ENCODE measurements at places on chromosomes 5 and 9.
A peak's percentile ranks its signal among the peaks of the same experiment; 100 is the strongest.

GRCh38 chr5:135371622-135372232 lies 27.3 kb downstream of the MACROH2A1 start:
- DNase-seq, result no peak

DNA sequence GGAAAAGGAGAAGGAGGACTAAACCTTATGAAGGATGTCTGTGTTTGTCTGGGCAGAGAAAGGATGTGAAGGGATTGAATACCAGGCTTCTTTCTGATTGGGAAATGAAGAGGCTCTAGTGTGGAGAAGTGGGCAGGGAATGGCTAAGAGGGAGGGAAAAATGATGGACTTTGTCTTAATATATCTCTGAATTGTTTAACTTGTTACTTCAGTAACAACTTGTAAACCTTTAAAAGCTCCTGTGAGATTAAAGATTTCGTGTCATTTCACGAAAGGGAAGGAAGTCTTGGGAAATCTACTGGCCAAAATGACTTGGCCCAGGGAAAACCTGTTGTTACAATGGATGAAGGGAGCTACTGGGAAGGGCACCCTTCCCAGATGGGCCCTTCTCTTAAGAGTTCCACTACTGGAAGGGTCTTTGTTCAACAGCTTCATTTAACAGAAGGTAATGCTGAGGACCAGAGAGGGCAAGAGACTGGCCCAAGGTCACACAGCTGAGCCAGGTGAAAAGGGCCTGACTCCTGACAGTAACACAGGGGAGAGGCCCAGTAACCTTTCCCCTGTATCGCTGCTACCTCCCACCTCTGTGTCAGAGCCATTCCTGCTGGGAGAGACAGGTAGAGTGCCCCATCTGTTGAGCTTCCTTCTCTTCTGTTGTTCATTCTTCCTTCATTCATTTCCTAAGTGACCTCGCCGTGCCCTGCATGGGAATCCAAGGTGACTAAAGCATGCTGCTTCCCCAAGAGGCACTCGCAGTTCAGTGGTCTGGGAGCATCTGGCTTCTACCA lies 5.1 kb upstream of the TCOF1 start:
- DNase-seq, result no peak

DNA sequence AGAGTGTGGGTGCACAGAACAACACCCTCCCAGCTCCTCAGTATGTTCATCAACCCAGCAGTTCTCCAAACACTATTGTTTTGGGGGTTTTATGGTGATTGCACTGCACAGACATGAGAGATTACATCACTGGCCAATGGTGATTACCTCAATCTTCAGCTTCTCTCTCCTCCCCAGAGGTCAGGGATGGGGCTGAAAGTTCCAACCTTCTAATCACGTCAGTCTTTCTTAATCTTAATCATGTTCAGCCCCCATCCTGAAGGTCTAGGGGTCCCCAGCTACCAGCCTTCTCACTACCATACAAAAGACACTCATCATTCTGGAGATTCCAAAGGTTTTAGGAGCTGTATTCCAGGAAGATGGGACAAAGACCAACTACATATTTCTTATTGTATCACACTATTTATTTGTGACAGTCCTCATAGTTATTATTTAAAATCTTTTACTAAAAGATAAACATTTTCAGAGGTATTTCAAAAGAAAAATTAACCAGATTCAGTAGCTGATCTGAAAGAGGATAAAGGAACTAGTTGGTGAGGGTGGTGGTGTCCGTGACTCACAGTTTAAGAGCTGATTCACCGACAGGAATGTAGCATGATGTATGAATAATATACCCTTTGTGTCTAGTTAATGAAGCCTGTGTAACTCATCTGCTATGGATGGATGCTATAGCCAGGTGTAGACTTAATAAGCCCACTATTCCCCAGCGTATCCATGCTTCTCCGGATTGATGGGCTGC lies 35.6 kb downstream of the RASEF start:
- DNase-seq, result no peak

DNA sequence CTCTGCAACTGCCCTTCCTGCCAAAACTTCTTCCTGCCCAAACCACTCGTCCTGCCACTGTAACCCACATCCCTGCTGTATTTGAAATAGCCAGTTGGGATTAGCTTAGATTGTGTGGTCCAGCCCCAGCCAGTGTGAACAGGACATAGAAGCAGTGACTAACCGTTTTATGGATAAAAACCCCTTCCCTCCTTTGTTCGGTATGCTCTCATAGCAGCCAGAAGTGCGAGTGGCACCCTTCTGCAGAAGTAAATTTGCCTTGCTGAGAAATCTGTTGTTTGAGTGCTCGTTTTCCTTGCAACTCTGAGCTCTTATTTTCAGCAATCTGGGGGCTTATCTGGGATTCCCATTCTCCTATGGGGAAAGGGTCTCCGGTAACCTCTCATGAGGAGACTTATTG lies 470.0 kb downstream of the PRDM9 start:
- no peak for DNase-seq

DNA sequence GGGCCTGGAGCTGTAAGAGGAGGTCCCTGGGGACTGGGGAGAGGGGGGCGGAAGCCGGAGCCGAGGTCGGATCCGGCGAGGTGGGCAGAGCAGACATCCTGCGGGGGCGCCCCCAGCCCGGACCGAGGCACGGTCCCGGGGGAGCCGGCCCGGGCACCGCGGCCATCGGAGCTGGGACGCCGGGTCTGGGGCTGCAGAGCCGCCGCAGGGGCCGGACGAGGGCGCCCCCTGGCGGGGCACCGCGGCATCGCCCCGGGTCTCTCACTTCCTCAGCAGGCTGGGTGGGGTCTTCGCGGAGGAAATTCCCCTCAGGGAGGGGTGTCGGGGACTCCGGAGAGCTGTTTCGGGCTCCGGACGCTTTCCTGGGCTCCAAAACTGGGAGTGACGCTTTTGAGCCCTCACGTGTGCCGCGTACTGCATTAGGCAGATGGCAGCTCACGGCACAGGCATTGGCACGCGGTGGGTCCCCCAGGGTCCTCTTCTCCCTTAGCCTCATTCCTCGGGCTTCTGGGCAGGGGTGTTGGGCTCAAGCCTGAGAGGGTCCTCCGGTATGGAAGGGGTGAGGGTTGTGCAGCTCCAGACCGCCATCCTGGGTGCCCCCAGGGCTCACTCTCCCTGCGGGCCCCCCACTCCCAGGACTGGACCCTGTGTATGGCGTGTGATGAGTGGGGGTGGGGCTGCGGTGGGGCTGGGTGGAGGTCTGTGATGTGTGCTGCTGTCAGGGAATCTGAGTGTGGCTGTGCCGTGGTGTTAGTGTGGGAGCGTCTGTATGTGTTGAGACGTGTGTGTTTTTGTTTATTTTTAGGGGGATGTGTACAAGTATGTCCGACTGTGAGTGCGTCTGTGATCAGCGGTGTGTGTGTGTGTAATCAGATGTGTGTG lies 29.6 kb downstream of the LHX2 start:
- peak; percentile 50 for DNase-seq

DNA sequence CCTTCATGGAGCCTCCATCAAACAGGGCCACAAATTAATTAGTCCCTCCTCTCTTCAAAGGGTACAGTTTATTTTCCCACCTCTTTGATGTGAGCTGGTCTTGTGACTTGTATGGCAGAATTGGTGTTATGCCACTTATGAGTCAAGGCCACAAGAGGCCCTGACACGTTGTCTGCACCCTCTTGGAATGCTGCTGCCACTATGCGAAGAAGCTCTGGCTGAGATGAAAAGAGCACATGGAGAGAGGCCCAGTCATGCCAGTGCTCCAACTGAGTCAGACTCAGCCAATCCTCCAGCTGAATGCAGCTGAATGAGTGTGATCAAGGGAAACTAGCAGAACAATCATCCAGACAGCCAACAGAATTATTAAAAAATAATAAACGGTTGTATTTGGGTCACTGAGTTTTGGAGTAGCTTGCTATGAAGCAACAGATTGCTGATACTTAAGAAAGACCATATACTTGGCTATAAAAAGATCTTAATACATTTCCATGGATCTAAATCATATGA lies 128.3 kb downstream of the MARCHF11 start:
- no peak for DNase-seq

- DNase-seq, result no peak
Observed at GRCh38 chr9:133035669-133036068, 4.9 kb downstream of the GTF3C5 start.

GRCh38 chr5:3195994-3196393 lies 399.6 kb upstream of the IRX1 start:
- DNase-seq, result no peak

DNA sequence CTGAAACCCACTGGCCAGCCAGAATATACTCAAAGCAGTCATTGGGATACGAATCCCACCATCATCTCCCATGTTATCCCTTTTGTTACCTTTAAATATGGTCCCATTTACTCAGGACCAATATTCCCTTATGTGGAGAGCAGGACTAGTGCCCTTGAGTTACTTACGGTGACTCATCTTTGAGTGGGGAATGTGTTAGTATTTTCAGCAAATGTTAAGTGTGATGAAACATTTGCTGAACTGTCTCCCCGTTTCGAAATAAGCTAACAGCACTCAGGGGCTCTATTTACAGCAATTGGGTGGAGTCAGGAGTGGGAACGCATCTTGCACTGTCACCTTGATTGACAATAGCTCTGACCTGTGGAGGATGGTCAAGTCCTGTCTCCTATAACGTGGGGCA lies 67.4 kb downstream of the CTSL start:
- DNase-seq, result no peak

DNA sequence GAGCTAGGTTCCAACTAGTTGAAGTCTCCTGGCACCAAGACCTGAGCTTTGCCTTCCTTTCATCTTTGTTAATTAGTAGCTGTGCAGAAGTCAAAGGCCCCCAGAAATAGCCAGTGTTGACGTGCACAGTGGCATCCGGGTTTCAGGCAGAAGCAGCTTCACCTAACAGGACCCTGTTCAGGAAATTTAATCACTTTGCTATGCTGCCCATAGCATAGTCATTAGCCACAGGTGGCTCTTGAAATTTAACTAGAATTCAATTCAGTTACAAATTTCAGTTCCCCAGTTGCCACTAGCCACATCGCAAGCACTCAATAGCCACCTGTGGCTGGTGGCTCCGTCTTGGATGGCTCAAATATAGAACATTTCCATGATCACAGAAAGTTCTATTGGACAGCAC lies 179.1 kb downstream of the GOLPH3 start:
- no peak for DNase-seq

DNA sequence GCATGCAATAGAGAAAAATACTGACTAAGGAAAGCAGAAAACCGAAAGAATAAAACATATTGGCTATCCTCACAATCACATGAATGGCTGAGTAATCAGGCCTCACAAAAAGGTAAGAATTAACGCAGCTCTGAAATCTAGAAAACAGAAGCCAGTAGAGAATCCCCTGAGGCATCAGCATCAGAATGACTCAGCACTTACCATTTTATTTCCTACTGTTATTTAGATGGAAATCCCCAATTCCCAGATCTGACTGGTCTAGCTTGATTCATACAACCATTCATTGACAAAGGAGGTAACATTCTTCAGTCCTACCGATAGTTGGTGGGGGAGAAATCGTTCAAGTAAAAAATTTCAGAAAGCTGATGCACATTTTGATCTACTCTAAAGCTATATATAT lies 1408.4 kb upstream of the WWC1 start:
- DNase-seq, result no peak

- DNase-seq, result no peak
Observed at GRCh38 chr9:83061036-83061435, 1.9 kb downstream of the RASEF start.

- no peak for DNase-seq
Observed at GRCh38 chr9:115005322-115005721, 74.9 kb upstream of the TNFSF8 start.

GRCh38 chr5:110815916-110816605 lies 77.3 kb downstream of the SLC25A46 start:
- DNase-seq, result no peak

DNA sequence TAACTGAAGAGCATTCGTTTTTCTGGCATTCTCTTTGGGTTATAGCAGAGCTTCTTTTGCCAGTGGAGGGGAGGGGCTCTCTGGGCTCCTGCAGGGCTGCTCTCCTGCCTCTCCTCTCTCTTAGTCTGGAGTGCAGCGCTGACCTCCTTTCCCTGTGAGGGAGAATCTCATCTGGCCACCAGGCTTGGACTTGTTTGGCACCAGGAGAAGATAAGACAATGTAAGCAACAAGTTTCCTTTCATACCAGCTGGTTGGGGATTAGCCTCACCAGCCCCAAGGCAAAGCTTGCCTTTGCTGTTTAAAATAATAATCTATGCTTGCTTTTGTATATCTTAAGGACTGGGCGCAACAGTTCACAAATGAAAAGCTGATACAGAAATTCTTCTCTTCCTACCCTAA lies 196.4 kb downstream of the TLE4 start:
- no peak for DNase-seq

DNA sequence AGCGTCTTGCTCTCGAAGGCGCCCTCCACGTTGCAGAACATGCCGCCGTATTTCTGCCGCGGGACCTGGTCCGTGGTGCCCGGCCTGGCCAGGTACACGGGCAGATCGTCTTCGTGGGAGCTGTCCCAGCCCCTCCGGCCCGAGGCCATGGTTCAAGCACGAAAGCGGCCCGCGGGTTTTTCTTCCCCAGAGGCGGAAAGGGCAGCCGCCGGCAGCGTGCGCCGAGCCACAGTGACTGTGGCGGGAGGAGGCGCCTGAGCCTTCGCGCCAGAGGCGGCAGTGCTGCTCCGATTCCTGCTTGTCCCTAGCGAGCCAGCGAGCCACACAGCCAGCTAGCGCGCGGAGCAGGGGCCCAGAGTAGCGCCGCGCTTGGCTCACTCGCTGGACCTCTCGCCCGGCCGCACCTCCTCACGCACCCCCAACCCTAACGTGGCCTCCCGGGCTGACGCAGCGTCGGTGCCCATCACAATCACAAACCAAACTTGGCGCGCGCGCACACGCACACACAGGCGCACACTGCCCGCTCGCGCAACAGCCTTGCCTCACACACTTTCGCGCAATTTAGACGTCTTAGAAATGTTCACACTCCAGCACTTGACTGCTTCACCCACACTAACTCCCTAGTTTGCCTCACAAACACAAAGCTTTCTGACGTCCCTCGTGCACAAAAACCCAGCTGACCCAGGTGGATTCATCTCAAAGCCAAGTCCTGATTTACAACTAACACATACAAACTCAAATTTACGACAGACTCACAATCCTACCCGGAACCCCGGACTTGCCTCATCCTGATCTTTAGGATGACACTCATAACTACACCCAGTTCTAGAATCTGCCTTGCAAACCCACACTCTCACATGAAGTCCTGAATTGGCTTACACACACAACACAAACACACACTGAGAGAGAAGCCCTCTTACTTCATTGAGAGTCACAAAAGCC lies at the start of gene DPYSL3:
TSS of gene DPYSL3 (minus strand) at position 359 of the 942 bp plus-strand sequence. CDS start at position 149, 210 bp downstream.
- DNase-seq, result no peak

- DNase-seq, result no peak
Observed at GRCh38 chr5:101995585-101995984, 300.5 kb downstream of the SLCO4C1 start.
